Peyer's patch (tissue), 4 donors: ENCODE measurements at places on chromosomes 4 and X.

GRCh38 chrX:138034136-138034535, 468.2 kb downstream of the ZIC3 start:
- no peak for DNase-seq

DNA sequence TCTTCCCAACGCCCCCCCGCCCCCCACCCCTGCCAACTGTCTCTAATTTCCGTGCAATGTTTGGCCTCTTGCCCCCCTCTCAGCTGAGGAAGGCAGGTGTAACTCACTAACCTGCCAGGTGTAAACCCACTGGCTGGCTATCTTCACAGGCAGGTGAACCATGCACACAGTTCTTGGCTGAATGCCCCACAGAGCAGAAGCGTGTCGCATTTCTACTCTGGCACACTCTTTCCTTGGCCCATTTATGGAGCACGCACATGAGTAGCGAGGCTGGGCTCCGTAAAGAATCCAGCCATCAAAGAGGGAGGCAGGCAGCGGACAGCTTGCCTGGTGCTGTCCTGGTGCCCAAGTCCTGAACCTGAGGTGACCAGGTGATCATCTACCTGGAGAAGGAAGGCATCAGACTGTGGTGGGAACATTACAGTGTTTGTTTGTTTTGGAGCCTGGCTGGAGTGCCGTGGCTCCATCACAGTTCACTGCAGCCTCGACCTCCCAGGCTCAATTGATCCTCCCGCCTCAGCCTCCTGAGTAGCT, 39.2 kb upstream of the CRMP1 start:
- DNase-seq = no peak

DNA sequence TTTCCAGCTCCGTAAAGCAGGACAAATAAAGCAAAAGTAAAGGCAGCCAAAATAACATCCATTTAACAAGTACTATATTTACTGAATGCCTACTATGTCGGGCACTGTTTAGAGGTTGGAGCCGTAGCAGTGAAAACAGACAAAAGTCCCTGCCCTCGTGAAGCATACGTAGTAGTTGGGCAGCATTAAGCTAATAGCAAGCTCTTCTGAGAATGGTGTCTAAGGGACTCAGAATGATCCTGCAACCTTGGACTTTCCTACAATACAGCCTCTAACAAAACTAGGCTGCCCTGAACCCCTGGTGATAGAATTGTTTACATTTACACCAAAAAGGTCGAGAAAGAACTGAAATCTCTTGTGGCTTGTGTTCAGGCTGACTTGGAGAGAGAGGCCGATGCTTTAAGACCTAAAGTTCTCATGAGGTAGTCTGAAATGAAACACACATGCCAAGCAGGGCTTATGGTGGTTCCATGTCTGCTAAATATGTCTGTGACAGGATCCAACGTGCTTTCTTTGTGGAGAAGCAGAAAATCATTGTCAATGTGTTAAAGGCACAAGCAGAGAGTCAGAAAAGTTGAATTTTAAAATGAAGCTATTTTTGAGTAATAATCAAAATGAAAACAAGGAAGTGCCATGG, 898 bp upstream of the PDGFC start:
- DNase-seq = no peak

DNA sequence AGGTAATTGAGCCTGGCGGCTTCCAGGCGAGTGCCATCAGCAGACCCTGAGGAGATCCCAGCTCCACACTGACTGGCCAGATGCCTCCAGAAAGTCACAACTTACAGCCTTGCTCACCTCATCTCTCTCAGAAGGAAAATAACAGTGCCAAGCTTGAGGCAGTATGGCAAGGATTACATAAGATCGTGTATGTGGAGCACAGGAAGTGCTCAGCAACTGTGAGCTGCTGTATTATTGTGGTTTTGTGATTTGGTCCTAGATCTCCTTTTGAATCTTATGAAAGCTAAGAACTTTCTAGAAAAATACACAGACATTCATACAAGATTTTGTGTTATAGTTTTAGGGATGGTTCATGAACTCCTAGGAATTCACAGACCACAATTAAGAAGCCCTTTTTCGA, 14.0 kb downstream of the RASL11B start:
- DNase-seq = no peak

GRCh38 chr4:27764526-27764837, 903.8 kb downstream of the STIM2 start:
- DNase-seq = no peak

DNA sequence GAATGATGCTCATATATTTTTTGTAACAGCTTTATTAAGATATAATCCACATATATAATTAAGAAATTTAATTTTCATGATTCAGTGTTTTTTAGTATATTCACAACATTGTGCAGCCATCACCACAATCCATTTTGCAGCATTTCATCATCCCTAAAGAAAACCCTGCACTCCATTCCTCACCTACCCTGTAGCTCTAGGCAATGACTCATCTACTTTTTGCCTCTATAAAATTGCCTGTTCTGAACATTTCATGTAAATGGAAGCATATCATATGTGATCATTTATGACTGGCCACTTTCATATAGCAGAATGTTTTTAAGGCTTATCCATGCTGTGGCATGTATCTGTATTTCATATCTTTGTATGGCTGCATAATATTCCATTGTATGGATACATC, 339.9 kb downstream of the MAPK10 start:
- DNase-seq = no peak
